Dermis microvascular lymphatic vessel endothelial cell (primary cell): ENCODE measurements at places on chromosomes 7 and 10. TPM values are rescaled to one million over a fixed set of nuclear protein-coding genes. Genes with fewer than 3 reads are reported as not detected.

DNA sequence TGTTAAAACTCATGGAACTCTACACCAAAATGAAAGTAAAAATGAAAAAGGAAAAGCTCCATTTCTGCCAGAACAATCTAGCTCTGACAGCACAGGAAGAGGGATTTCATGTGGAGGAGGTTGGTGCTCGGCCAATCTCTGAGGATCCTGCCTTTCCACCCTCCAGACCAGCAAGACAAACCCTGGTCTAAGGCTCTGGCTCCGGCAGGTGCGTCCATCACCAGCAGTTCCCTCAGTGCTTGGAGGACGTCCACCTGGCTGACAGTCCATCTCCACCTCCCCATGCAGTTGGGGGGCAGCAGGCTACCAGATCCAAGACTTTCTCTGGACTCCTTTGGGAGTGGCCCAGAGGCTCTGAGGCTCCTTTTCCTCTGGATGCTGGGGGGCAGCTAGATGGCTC is 25.0 kb upstream of the LOXL4 start:
- no peak for DNase-seq

DNA sequence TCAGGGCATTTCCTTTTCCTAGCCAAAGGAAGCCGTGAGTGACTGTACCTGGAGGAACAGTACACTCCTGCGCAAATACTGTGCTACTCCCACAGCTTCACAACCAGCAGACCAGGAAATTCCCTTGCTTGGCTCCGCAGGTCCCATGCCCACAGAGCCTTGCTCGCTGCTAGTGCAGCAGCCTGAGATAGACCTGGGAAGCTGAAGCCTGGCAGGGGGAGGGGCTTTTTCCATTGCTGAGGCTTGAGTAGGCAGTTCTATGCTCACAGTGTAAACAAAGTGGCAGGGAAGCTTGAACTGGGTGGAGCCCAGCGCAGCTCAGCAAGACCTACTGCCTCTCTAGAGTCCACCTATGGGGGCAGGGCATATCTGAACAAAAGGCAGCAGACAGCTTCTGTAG is 291.2 kb downstream of the HGF start:
- DNase-seq = no peak

DNA sequence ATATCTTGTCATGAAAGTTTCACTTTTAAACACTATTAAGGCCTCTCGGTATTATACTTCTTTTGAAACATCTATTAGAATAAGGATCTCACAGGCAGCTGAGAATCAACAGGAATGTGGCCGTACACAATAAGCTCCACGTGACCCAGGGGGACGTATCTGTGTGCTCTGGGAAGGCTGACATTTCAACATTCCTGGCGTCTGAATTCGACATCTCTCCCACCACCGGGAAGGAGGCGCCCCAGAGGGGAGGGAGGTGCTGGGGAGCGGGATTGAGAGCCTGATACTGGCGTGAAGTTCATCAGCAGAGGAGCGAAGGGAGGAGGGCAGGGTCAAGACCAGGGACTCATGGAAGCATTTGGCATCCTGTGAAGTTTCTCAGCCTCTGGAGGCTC is 401.3 kb downstream of the DNAJB6 start:
- no peak for DNase-seq

DNA sequence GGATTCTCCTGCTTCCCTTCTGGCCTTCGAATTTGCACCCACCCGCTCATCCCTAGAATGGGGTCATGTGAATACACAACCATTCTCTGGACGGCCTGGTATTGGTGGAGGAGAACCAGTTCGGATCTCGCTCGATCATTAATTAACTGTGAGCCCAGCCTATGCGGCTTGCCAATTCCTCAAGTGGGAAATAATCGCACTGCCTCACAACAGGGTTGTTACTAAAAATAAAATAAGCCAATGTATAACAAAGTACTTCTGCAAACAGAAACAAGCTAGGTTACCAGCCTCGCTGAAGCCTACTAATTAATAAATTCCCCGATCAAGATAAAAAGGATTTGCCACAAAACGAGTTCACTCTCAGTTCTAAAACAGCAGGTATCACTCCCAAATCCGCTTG is 16.2 kb downstream of the CTBP2 start:
- DNase-seq = no peak

DNA sequence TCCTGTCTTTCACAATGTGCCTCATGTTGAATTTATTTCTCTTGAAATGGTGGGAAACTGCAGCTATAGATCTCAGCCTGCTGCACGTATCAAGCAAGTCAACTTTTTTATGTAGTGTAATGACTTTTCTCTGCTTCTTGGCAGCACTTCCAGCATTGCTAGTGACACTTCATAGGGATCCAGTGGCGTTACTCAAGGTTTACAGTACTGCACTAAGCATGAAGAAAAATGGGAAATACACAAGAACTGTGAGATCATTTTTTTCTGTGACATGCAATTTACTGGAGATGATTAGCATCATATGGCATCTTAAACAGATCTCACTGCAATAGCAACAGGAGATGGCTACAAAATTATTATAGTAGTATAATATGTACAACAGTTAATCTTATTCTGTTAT is 90.9 kb downstream of the POLR1F start:
- DNase-seq = no peak

DNA sequence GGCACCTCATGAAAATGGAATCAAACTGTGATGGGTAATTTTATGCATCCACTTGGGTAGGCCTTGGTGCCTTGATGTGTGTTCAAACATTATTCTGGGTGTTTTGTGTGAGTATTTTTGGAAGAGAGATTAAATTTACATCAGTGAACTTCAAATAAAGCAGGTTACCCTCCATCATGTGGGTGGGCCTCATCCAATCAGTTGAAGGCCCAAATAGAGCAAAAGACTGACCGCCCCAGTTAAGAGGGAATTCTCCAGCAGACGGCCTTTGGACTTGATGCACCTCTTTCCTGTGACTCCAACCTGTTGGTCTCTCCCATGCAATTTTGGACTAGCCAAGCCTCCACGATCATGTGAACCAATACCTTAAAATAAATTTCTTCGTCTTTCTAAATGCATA is 97.7 kb upstream of the DPP6 start:
- no peak for DNase-seq

- no peak for DNase-seq
Observed at GRCh38 chr7:112512451-112513210, 31.8 kb downstream of the LSMEM1 start.

GRCh38 chr7:101134399-101134980 is 7.6 kb downstream of the SERPINE1 start:
- DNase-seq = no peak

- no peak for DNase-seq
Observed at GRCh38 chr10:133082685-133083421, 4.9 kb upstream of the ADGRA1 start.

DNA sequence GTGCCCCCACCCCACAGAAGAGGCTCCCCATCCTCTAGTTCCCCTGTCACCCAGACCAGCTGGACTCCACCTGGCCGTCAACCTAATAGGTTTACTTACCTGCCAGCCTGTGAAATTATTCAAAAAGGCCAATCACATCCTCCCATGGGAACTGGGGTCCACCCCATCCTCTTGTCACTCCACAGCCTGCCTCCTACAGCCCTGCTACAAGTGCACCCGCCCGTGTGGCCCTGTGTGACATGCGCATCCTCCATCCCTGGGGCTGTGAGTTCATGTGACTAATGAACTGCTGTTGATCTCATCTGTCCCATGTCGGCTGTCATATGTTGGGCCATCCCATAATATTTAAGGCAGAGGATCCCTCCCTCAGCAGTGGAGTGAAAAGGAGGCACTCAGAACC is 39.4 kb downstream of the AOC1 start:
- no peak for DNase-seq

Gene ZPBP
- not detected in 2 replicates for total RNA-seq

Gene MALSU1
- 50.7 and 54.2 TPM in 2 replicates for total RNA-seq
